ENCODE measurements at places on chromosomes 12 and 14. TPM values are rescaled to one million over a fixed set of nuclear protein-coding genes. Genes with fewer than 3 reads are reported as not detected.

GRCh38 chr12:21221072-21221471 lies 90.1 kb downstream of the SLCO1B1 start:
- no peak for DNase-seq

DNA sequence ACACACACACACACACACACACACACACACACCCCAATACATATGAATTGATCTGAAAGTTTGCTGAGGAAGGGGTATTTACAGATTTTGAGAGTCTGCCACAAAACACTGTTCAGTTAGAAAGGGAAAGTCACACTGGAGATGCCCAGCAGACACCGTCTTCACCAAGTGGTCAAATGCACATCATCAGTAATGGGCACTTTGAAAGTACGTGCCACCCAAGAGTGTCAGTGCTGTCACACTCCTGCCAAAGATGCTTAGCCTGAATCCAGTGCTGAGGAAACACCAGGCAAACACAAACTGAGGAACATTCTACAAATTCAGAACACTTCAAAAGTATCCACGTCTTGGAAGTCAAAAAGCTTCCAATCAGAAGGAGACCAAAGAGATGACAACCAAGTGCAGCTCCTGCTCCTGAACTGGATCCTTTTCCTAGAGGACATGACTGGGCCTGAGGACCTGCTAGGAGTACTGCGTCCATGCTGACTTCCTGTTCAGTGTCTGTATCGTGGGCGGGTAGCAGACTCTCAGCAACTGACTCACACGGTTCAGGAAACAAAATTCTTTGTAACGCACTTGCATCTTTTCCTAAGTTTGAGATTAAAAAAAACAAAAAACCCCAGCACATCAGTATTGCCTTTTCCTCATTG lies 18.6 kb downstream of the PSMC1 start:
- DNase-seq: no peak

GRCh38 chr12:25769082-25769945 lies 189.2 kb upstream of the RASSF8 start:
- DNase-seq: no peak

DNA sequence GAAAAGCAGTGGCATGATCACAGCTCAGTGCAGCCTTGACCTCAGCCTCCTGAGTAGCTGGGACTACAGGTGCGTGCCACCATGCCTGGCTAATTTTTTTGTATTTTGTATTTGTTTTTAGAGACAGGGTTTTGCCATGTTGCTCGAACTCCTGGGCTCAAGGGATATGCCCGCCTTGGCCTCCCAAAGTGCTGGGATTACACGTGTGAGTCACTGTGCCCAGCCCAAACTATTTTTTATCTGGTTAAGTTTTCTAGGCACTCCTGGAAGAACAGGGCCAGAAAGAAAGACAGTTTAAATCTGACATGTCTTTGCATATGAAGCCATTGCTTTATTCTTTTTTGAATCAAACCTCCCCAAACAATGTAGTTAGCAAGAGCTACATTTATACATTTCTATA lies 27.5 kb upstream of the PTGR2 start:
- no peak for DNase-seq

DNA sequence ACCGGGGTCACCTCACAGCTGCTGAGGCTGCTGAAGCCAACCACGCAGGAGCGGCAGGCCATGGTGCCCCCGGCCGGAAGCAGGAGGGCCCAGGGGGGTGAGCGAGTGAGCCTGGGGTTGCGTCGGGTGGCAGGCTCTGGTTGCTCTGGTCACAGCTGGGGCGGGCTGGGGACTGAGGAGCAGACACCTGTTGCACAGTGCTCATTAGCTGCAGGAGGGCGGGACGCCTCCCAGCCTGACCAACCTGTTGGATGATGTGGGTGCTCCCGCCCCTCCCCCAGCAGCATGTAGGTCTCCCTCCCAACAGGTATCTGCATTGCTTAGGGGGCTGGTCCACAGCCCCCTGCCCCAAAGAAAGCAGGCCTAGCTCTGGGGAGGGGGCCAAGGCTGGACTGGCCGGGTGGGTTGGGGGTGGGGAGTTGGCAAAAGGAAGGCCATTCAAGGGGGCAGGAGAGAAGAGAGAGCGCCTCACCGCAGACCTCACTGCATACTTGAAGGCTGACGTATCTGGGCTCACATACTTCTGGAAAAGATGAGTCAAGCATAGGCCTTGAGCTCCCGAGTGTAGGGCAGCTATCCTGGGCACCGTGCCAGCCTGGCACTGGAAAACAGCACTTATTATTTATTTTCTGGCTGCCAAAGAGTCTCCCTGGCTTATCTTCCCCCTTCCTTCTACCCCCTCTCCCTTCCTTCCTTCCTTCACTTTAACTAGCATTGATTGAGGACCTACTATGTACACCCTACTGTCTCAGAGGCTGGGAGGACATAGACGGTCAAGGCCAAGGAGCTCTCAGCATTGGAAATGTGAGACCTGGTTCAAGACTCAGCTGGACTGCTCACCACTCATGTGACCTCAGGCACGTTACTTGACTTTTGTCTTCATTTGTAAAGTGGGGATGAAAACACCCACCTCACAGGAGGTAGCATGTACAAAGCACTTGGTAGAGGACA lies at the start of gene KRT80:
Gene KRT80, minus strand, starts transcription at position 174 of the 951 bp plus-strand sequence. Its CDS starts 112 bp downstream, at position 62.
- peak; percentile 97 for DNase-seq

- DNase-seq: no peak
Observed at GRCh38 chr12:130214686-130215395, 52.6 kb downstream of the FZD10 start.

GRCh38 chr12:31289441-31289840 lies 36.5 kb downstream of the SINHCAF start:
- DNase-seq: no peak

DNA sequence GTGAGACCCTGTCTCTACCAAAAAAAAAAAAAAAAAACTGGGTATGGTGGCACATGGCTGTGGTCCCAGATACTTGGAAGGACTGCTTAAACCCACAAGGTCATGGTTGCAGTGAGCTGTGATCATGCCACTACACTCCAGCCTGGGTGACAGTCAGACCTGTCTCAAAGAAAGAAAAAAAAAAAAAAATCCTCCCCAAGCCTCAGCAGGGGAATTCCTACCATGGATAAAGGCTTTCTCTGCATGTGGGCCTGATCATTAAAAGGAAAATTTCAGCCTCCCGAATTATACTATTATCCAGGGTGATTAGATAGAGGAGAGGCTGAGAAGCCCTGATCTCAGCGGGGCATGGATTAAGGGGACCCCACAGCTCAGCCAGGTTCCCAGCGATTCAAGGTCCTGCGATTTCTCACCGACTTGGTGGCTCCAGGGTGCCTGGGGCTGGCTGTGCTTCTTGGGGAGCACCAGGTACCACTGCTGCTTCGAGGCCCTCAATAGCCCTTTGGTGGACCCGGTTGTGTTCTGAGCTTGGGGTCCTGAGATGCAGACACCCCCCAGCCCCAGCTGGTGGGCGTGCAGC lies 5.6 kb downstream of the SH2B3 start:
- DNase-seq: no peak

GRCh38 chr12:45469902-45470301 lies 254.0 kb downstream of the ANO6 start:
- DNase-seq: no peak

DNA sequence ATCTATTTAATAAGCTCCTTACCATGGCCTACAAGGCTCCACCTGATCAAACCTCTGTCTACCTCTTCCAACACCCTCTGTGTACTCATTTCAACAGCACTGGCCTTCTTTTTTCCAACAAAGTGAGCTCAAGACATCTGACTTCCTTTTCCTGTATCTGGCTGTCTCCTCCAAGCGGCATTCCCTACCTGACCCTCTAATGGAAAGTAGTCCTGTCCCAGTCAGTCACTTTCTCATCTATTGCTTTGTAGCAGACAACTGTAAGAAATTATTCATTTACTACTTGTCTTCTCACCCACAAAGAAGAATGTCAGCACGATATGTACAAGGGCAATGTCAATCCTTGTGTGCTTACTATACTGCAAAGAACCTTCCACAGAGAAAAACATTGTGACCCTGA lies 149.6 kb downstream of the MED13L start:
- DNase-seq: no peak

GRCh38 chr14:23344481-23344880 lies 8.2 kb downstream of the SLC22A17 start:
- DNase-seq: no peak

DNA sequence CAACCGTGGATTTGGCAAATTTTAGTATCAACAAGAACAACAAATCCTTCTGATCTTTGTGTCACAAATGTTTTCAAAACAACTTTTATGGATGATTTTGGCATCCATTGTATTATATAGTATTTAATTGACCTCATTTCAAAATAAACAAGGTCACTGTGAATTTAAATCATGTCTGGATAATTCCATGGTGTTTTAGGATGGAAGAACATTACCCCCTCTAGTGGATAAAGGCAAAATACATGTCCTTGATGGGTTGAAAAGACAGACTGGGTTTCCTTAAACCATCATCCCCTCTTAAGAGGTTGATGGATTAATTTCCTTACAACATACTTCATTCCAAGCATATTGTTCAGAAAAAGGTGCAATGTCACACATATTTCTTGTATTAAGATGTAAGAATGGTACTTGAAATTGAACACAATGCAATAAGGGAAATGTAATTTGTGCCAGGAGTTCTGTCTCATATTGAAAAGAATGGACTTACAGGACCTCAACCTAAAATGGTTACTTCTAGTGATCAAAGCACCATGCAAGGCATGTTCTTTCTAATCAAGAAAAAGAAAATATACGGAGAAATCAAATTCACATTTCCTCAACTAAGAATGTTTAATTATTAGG lies 352.0 kb downstream of the BCAT1 start:
- no peak for DNase-seq

GRCh38 chr12:1933342-1934051 lies 15.0 kb upstream of the CACNA2D4 start:
- peak; percentile 62 for DNase-seq

DNA sequence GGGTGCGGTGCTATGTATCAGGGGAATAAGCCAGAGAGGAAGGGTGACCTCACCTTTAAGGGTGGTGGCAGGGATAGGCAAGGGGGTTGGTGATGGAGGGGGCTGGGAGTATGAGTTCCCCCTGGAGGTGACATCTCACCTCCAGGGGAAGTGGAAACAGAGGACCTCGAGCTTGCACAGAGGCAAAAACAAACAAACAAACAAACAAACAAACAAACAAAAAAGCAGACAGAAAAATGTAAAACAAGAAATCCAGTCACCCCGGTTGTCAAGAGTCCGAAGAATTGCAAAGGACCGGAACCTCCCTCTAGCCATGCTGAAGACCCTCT lies 112.2 kb upstream of the MYL2 start:
- DNase-seq: no peak

DNA sequence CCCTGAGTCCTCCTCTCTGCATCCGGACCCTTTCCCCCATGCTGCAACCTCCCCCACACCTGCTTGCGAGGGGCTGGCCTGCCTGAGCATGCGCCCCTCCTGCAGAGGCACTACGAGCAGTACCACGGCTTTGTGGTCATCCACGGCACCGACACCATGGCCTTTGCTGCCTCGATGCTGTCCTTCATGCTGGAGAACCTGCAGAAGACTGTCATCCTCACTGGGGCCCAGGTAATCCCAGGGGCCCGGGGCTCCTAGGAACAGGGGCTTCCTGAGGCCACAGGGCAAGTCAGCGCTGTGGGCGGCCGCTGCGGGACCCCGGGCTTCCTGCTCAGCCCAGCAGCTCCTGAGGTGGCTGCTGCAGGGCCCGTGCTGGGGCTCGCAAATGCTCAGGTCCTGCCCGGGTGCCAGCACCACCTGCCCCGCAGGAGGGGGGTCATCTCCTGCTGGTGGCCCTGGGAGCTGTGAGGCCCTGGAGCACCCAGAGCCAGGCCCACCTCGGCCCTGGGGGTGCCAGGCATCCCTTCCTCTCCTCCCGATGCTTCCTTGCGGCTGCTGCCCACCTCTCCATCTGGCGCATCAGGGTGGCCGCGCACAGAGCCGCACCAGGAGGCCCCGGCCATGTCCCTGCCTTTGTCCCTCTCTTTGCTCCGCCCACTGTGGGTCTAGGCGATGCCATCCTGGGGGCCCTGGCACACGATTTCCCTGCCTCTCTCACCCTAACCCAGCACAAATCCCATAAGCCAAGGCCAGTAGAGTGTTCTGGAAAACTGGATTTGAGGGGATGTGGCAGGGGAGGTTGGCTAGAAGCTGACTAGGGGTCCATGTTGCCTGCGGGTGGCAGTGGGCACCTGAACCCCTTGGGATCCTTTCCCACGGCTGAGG lies 10.2 kb downstream of the ASPG start:
- DNase-seq: no peak

- peak; percentile 94 for DNase-seq
Observed at GRCh38 chr12:65891987-65892481, 67.8 kb downstream of the HMGA2 start.

DNA sequence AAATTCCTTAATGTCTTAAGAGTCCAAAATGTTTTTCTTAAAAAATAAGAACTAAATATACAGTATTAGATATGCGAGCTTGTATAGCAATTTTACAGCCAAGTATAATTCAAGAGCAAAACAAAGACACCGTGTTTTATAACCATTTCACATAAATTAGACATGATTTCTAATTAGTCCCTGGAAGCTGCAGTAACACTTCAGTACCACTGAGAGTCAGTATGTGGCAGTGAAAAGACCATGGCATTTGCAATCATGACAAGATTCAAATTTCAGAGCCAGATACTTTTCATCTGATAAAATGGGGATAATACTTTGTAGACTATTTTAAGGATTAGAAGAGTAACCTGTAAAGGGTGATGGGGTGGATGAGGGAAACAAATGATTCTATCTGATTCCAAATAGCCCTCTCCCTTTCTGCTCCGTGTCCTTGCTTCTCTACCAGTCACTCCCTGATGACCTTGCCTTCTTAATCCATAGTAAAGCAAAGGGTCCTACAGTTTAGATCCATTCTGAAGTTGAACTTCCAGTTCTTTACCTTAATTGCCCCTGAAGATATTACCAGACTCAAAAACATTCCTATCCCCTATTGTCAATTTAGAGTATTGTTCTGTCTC lies 145.4 kb upstream of the ABCD2 start:
- no peak for DNase-seq

PHLDA1 gene
- total RNA-seq: 10.9 TPM

TMTC1 gene
- total RNA-seq: 61.5 TPM

ADCY4 gene
- 12.1 TPM for total RNA-seq

CLEC6A gene
- not detected for total RNA-seq

WNT1 gene
- total RNA-seq: not detected

Data from sigmoid colon (tissue), 7 donors.